Renal cortical epithelial cell (primary cell): ENCODE measurements at places on chromosomes 5 and 9.

DNA sequence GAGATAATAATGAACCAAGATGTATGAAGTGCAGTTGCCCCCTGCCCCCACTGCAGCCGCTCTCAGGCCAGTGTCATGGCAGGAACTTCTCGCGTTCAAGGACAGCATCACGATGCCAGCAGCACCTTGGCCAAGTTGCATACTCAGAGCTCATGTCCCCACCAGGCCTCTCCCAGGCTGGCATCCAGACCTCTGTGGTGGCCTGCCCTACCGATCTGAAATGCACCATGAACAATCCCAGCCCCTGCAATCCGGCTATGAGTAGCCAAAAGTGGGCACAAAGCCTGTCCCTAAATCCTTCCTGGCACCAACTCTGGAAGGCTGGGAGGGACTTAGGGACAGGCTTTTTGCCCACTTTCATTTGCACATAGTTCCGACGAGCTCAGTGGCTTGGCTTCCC is 140.9 kb downstream of the PAX5 start:
- no peak for DNase-seq

- peak; percentile 60 for DNase-seq
These were observed 304.4 kb upstream of the KIF2A start for GRCh38 chr5:62001640-62002039.

GRCh38 chr9:99807276-99807852 is 14.3 kb upstream of the NR4A3 start:
- DNase-seq, result peak; percentile 50

DNA sequence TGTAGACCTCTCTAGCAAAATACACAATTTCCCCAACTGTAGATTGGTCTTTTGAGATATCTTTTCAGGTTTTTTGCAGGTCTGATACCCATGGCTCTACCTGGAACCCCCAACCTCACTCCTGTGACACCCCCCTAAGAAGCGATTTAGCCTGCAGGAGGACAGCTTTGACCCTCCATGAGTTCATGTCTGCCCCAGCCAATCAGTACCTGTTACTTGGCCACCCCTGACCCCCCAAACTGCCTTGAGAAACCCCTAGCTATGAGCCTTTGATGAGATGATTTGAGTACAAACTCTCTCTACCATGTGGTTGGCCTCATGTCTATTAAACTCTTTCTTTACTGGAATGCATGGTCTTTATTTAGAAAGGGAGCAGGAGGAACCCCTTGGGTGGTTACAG is 25.7 kb downstream of the ABO start:
- no peak for DNase-seq

GRCh38 chr9:92714016-92714415 is 44.1 kb upstream of the IPPK start:
- no peak for DNase-seq

DNA sequence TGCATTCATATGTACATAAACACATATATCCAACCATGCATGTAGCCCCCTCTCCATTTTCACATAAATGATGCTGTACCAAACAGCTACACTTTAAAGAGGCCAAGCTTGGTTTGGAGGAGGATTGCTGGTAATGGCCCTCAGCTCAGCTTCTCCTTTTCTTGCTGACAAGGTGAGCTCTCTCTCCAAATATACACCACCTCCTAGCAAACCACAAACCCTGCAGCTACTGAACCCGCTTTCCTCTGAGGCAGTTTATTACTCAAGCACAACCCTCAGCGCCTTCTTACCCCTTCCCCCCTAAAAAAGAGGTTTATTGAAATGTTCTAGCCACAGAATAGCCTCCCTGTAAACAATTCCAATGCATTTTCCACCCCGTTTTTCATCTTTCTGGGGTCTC is 54.0 kb downstream of the ALG2 start:
- DNase-seq, result no peak

DNA sequence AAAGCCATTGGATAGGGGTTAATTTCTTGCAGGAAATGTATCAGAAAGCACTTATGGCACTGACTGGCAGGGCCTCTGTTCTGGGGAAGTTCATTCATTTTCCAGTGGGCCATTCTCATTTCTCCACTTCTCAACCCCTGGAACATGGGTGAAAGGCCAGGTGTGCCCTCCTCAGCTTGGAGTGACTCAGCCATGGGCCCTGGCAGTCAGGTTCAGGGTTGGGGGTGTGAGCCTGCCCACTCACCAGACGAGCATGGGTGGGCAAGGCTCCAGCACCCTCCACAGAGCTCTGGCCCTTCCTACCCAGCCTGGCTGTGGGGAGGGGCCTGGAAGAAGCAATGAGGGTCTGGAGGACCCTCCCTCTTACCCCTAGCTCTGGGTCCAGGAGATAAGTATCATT is 174.4 kb downstream of the HSPA4 start:
- DNase-seq, result peak; percentile 2

DNA sequence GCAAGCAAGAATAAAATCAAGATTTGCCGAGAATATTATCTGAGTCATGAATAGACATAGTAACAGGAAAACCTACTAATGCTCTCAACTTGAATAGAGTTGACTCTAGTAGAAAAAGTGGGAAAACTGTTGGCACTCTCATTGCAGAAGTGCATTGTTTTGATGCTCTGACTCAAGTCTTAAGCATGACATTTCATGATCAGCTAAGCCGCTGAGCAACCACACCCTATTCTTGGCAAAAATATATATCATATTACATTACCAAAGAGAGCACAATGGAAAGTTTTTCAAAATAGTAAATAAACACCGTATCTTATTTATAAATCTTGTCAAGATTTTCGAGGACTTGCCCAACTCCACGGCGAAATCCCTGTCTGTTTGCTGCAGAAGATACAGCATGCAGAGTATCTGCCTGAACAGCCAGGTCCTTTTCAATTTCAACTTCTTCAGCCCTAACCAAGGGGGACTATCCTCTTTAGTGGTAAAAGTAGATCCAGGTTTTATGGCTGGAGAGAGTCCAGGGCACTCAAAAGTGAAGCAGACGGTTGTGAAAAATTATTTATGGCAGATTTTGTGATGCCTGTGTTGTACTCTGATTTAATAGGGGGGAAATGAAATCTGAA is 13.9 kb upstream of the ADAMTSL1 start:
- peak; percentile 94 for DNase-seq

GRCh38 chr5:18761801-18762200 is 1127.5 kb downstream of the TAF11L14 start:
- peak; percentile 35 for DNase-seq

- DNase-seq, result no peak
These were observed 120.1 kb downstream of the SNX18 start for GRCh38 chr5:54637654-54638053.

- peak; percentile 86 for DNase-seq
These were observed 182.2 kb downstream of the MCTP1 start for GRCh38 chr5:95102687-95103086.

DNA sequence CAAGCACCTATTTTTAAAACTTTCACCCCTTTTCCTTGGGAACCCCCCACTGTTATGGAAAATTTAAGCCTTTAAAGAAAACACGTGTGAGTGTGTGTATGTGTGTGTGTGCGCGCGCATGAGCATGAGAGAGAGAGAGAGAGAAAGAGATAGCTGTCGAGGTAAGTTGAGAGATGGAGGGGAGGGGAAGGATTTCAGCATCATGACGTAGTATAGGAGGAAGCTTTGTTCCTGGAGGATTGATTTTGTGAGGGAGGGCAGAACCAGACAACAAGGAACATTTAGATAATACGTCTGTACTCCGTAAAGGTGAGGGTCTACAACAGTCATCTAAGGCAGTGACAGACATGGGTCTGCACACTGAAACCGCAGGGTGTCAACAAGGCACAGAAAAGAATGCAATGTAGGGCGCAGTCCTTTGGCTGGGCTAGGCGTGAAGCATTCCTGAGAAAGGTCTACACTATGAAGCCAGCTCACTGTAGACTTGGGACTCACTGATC is 227.7 kb downstream of the SMARCA2 start:
- peak; percentile 10 for DNase-seq

GRCh38 chr9:100455470-100455869 is 17.5 kb upstream of the TMEFF1 start:
- no peak for DNase-seq

GRCh38 chr5:80064124-80064523 is 29.0 kb downstream of the THBS4 start:
- DNase-seq, result no peak

DNA sequence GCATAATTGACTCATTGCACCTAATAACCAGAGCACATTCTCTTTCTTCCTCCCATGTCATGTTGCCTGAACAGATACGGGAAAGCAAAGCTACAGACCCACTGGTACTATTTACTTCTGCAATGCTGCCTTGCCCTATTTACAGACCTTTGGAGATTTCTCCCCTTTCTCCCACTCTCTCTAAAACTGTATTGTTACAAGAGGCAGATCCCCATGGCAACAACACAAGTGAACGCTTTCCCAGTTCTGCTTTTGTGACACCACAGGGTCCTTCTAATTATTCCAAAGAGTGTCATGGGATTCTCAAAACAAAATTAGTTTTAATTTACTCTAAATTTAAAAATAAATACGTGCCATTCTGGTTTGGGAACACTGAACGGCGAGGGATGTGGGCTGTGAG is 104.7 kb downstream of the KCTD16 start:
- no peak for DNase-seq

DNA sequence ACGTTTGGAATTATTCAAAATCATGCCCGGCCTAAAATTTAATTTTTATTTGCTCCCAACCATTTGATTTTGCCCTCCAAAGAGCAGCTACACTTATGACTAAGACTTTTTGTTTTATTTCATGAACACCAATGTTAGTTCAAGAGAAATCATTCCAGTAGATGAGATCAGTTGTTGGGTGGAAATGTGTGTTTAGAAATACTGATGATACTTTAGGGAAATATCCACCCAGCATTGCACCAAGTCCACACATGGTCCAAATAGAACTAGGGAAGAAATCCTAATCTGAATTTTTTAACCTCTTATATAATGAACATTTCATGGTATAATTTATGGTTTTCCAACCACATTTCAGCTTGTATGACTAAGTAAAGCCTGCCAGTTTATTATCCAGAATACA is 28.3 kb upstream of the GOLPH3 start:
- no peak for DNase-seq

GRCh38 chr9:13707612-13708576 is 428.4 kb upstream of the MPDZ start:
- peak; percentile 26 for DNase-seq

DNA sequence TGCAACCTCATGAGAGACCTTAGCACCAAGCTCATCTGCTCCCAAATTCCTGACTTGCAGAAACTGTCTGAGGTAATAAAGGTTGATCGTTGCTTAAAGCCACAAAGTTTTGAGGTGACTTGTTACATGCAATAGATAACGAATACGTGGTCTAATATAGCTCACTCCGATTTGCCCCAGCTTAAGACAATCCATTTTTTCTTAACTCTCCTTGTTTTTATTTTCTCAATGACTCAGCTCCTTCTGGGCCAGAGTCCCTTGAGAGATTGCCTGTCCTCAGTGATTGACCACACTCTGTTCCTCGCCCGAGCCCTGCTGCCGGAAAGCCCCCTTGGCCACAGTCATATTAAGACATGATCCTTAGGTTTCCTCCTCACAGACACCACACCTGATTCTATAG is 63.7 kb upstream of the FANCC start:
- no peak for DNase-seq

- DNase-seq, result no peak
These were observed 49.9 kb upstream of the OTULINL start for GRCh38 chr5:14531668-14532067.

GRCh38 chr5:142151436-142152383 is 43.1 kb downstream of the NDFIP1 start:
- DNase-seq, result peak; percentile 73

GRCh38 chr5:8053270-8053669 is 184.3 kb downstream of the MTRR start:
- DNase-seq, result no peak

GRCh38 chr9:70639853-70640814 is 225.7 kb upstream of the KLF9 start:
- DNase-seq, result peak; percentile 54

- DNase-seq, result no peak
These were observed 116.6 kb upstream of the ADRA1B start for GRCh38 chr5:159799701-159800100.

DNA sequence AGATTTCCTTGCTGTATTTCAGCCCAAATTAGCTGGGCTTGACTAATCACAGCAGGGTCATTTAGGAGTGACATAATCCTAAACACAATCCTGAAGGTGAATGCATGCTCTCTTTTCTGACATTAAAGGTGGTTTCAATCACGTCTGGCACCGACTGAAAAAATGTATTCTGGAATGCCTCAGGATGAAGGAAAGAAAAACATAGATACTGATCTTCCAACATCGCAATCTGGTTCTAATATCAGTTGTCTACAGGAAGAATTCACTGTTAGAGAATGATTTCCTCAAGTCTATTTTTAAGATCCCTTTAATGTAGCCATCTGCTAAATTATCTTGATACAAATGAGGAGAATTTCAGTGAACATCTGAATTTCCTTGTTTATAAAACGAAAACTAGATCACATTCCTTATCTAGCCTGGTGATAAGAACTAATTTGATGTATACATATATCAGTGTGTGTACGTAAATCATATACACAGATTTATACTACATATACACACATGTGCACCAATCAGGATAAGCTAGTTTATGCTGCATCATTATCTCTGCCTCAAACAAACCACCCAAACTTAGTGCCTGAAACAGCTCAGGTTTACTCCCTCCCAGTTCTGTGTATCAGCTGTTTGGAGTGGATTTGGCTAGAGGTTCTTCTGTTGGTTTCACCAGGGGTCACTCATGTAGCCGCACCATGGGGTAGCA is 31.3 kb upstream of the TAS2R1 start:
- no peak for DNase-seq

GRCh38 chr5:14450018-14450524 is 131.5 kb upstream of the OTULINL start:
- DNase-seq, result no peak

GRCh38 chr5:163612358-163613149 is 107.1 kb downstream of the MAT2B start:
- no peak for DNase-seq

DNA sequence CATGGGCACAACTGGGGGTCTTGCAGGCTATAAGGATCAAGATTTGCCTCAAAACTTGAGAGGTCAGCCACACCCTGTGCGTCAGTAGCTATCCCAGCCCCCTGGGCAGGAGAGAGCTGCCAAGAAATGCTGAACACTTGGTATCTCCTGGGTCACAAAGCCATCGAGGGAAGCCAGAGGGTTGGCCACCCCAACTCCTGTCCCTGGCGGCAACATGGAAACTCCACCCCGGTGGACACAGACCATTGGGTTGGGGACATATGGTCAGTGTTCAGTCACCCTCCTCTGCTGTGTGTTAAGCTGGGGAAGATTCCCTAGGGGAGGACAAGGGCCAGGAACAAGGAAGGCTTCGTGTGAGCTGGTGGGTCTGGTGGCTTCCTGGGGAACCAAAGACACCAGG is 140.6 kb downstream of the C5orf15 start:
- no peak for DNase-seq
